ENCODE measurements at places on chromosomes 11 and 22.

GRCh38 chr22:39405346-39406085 is 5.9 kb downstream of the TAB1 start:
- no peak for DNase-seq

GRCh38 chr11:2690596-2691354 is 9.0 kb downstream of the KCNQ1OT1 start:
- DNase-seq, result no peak

DNA sequence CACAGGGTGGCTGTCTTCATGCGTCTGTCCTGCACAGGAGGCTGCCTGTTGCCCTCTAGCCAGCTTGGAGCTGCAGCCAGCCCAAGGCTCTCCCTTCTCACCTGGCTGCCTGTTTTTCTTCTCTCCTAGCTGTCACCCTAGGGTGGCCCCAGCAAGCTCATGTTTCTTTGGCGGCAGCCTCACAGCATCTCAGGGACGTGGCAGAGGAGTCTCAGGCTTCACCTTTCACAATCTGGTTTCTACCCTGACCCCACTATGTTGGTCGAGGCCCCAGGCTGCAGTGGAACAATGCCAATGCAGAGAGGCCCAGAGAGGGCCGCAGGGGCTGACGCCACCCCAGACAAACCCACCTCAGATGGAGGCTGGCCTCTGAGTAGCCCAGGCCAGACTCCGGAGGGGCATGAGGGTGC is 2.5 kb upstream of the CLDN5 start:
- DNase-seq, result no peak

DNA sequence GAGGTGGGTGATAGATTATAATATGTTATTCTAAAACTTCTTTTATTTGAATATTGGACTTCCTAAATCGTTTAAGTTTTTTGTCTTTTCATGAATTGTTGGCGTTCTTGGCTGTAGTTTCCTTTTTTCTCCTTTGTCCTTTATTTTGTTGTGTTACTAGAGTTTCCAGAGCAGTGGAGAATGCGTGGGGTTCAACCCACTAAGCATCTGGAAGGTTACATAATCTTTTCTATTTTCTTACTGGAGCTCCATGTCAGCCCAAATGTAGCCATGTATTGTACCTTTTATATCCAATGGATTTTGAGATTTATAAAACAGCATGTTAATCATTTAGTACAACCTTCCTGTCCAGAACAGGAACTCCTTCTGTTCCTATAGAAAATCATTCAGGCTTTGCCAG is 63.2 kb downstream of the PPP6R3 start:
- no peak for DNase-seq

- no peak for DNase-seq
These were observed 38.4 kb upstream of the ETS1 start for GRCh38 chr11:128625746-128626145.
